Stimulated activated naive CD4-positive, alpha-beta T cell (primary cell): ENCODE measurements at places on chromosomes 7 and 10.

DNA sequence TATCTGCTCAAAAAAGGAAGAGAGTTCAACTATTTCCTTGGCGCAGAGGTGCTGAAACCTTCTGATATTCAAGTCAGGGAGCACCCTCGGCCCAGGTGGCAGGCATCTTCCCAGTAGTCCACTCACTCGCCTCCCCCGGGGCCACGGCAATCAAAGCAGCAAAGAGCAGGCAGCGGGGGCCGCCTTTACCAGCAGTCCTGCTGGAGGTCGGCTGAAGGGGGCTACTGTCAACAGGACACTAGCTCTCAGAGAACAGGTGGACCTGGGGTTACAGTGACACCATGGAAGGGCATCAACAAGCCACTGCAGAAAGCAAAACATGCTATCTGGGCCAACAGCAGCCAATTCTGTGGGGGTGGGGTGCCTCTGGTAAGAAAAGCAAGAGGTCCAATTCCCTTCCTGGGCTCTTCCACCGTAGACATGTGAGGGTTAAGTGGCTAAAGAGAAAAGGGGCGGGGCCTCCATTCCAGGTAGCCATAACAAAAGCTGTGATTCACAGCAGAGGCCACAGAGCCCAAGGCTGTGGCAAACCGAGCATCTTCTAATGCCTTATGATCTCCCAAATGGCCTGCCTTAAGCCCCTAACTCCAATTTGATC, 9.4 kb downstream of the FZD9 start:
- DNase-seq: no peak

GRCh38 chr7:55086413-55087201, 67.8 kb downstream of the EGFR start:
- DNase-seq: no peak

DNA sequence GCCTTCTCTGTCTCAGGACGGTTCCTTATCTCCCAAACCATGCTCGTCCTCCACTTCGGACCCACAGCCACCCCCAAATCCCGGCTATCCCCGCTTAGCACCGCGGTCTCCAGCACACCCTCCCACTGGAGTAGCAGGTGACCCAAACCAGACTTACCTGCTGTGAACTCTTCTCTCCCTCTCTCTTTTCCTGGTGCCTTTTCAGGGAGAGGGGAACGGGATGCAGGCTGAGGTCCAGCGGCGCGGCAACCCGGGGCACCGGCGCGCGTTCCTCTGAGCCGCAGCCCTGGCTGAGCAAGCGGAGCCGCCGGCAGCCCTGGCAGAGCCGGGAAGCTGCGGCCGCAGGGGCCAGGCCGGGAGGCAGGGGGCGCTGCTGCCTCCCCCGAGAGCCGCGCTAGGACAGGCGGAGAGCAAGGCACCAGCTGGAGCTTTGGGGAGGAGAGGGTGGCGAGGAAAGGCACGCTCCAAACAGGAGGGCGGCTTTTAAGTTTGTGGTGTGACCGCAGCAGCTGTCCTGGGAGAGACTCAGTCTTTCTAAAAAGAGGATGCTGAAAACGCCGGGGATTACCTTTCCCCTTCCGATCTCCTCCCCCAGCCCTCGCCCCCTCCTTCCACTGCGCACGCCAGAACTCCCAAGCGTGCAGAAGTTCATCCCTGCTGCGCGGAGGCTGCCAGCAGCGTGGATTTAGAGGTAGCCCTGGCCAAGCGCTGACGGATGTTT, at the start of gene SEMA3D:
TSS of gene SEMA3D (minus strand) at position 536 of the 721 bp plus-strand sequence. CDS start 65,165 bp downstream, outside the sequence.
- DNase-seq: no peak

DNA sequence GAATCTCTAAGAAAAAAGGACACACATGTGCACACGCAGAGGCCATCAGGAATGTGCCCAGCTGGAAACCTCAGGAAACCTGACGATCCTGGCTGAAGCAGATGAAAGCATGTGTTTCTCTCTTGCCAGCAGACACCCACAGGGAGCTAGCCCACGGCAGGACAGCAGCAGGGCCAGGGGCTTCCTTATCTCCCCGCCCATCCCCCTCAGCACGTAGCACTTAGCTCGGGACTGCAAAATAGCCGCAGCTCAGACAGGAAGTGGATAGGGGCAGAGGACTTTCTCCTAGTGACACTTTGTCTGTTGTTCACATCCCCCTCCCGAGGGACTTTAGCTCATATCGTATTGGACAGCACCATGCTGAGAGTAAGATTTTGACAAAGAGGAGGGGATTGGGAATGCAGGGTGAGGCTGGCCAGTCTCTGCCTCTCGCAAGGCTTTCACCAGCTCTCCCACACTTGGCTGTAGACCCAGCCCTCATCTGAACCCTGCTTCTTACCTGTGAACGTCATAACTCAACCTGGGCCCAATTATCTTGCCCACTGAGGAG, 63.8 kb downstream of the MKI67 start:
- DNase-seq: no peak

- DNase-seq: no peak
These were observed 2.8 kb downstream of the SEC31B start for GRCh38 chr10:100516847-100517246.

GRCh38 chr10:76618171-76618570, 1019.4 kb downstream of the KCNMA1 start:
- DNase-seq: no peak

- no peak for DNase-seq
These were observed 70.8 kb downstream of the CLIP2 start for GRCh38 chr7:74360008-74360407.

GRCh38 chr7:154212861-154213260, 160.7 kb downstream of the DPP6 start:
- no peak for DNase-seq

- no peak for DNase-seq
These were observed 45.6 kb upstream of the PIP4K2A start for GRCh38 chr10:22760025-22760424.

DNA sequence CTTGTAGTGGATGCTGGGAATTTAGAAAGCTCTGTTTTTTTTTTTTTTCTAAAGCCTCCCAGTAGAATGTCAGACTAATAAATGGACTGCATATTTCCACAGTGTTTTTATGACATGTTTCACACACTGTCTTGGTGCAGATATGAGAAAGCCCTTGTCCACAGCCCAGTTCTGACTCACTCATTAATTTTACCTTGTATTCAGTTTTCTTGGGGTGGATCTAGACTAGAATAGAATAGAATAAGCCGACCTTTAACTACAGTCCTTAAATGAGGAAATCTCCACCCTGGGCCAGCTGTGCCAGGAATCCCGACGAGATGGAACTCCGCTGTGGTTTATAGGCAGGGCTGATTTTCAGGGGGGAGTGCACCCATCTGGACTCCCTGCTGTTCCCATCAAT, 274.7 kb downstream of the NRG3 start:
- DNase-seq: no peak

- DNase-seq: no peak
These were observed 40.5 kb downstream of the HTR7 start for GRCh38 chr10:90817128-90817889.

- DNase-seq: no peak
These were observed 193.3 kb upstream of the KCND2 start for GRCh38 chr7:120079704-120080103.

DNA sequence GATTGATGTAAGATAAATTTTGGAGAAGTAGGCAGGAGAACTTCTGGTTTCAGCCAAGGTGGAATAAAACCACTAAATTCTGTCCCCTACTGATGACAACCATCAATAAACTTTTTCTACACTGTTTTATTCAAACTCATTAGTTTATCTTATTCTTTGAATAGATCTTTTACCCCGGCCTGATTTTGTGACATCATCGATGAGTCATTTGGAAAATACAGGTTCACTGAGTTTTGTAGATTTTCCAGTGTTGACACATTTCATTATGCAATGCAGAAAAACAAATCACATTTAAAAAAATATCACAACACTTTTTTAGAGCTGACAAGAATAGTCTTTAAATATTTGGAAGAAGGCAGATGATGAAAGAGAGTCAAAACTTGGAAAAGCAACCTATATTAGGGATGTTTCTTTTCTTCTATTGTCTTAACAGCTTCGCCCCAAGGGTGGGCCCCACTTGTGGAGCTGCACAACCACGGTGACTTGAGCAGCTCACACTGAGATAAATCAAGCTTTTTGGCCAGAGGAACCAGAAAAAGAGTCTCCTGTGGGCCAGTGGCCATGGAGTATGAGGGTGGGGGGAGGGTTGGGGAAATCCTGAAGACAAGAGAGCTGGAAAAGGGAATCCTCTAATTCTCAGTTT, 112.8 kb downstream of the PTEN start:
- DNase-seq: no peak

GRCh38 chr7:130490311-130490791, 1.5 kb upstream of the MEST start:
- no peak for DNase-seq

- no peak for DNase-seq
These were observed 48.2 kb upstream of the ODAD2 start for GRCh38 chr10:28047061-28047460.

DNA sequence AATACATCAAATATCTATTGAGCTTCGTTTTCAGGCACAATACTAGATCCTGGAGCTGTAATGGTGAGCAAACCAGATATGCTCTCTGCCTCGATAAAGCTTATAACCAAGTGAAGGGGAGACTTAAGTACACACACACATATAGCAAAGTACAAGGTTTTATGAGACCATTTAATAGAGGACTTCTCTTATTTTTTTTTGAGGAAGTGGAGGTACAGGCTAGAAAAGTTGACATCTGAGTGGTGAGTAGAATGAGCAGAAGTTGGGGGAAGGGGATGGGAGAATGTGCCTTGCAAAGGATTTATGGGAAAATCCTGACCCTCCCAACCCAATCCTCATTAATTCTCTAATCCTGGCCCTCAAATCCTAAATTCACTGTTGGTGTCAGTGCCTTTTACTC, 7.7 kb downstream of the CCDC136 start:
- no peak for DNase-seq

- DNase-seq: no peak
These were observed 17.4 kb upstream of the BAIAP2L1 start for GRCh38 chr7:98418271-98418635.

DNA sequence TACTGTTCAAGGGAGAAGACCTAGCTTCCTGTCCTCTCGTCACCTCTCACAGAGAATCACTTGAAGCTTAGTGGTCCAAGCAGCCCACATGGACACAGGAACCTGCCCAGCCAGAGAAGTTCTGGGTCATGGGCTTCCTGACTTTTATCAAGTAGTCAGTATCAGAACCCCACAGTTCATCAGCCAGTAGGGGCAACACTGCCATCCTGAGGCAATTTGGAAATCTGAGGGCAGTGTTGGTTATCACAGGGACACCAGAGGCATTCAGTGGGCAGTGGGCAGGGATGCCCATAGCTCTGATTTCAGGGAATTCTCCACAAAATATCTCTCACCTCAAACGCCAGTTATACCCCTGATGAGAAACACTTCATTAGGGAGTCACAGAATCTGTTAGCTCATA, 22.5 kb upstream of the MGAM2 start:
- DNase-seq: no peak

GRCh38 chr7:33109758-33110238, 594 bp upstream of the RP9 start:
- no peak for DNase-seq

DNA sequence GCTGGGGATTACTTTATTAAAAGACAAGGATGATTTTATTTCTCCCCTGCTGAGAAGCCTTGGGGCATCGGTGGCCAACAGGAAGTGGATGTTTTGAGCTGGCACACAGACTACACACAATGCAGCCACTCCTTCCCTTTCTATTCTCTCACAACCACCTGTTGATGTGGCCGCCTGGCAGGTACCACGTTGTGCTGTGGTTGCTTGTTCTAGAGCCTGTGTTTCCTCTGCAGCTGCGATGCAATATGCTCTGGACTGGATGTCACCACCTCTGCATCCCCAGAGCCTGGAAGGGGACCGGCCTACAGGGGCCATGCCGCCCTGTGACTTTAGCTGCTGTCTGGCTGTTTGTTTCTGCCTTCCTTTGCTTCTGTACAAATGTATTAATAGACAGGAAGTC, 195.7 kb upstream of the CELF2 start:
- no peak for DNase-seq
